ENCODE measurements at places on chromosomes 4 and X.

GRCh38 chrX:131237363-131237762, 51.7 kb downstream of the IGSF1 start:
- no peak for DNase-seq

GRCh38 chr4:184853436-184853835, 27.7 kb upstream of the ACSL1 start:
- DNase-seq = no peak

DNA sequence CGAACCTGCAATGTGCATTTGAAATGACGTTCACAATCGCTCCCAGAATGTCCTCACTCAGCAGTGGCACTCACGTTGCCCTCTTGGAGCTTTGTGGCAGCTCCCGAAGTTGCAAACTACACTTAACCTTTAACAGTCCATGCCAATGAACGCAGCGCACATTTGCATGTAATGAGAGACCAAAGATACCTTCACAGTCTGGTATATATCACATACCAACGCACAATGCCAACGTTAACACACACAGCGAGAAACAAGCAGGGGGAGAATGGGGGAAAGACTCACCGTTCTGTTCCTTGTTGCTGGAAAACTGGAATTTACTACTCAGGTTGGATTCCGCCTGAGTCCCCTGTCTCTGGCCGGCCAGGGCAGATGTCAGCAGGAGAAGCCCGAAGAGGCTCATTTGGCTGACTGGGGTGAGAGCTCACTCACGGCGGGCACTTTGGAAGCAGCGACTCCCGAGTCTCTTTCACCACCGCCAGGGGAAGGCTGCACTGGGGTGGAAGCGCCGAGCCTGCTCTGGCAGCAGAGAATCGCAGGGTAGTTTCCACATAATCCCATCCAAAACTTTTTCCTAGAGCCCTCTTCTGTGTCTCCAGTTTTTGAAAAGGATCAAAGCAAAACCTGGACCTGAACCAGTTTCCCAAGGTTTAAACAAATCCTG, 966 bp downstream of the PDGFC start:
- no peak for DNase-seq

DNA sequence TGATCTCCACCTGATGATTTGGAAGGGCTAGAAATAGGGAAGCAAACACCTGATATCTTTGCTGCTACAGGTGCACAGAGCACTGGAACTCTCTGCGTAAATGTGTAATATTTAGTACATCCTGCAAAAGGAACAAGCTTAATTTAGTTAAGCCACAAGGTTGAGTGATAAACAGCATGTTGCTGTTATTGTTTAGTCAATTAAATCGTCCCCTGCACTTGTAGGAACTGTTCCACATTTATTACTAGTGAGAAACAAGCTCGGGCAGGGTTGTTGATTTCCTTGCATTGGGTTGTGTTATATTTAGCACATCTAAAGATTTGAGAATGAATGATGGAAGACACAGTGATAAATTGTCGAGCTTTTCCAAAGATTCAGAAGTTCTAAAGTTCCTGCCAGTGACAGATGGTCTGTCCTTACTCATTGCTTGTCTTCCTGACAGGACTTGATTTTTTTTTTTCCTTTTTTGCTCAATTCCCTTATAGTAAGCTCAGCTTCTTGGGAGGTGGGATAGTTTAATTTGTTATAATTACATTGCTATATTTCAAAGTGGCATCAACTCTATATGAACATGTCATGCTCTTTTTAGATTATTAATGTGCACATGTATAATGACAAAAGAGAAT, 627.0 kb upstream of the ATOH1 start:
- DNase-seq = no peak

GRCh38 chrX:33041141-33041540, 170.2 kb downstream of the DMD start:
- no peak for DNase-seq

GRCh38 chr4:65071564-65071963, 598.7 kb downstream of the EPHA5 start:
- no peak for DNase-seq

- no peak for DNase-seq
These were observed 25.0 kb upstream of the FRMPD4 start for GRCh38 chrX:12113321-12113720.

DNA sequence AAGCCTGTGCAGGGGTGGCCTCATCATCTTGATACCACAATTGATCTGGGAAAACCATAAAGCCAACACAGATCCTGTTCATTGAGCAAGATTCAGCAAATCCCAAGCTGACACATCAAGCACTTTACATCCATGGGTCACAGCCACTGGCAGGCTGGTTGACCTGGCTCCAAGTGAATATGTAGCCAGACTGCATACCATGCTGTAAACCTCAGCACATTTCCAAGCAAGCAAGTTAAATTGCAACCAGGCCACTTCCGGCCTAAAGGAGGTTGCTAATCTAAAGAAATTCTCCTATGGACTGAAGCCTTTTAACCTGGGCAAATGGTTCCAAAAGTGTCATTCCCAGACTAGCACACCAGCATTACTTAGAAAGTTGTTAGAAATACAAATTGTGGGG, 54.4 kb upstream of the USP26 start:
- DNase-seq = no peak

DNA sequence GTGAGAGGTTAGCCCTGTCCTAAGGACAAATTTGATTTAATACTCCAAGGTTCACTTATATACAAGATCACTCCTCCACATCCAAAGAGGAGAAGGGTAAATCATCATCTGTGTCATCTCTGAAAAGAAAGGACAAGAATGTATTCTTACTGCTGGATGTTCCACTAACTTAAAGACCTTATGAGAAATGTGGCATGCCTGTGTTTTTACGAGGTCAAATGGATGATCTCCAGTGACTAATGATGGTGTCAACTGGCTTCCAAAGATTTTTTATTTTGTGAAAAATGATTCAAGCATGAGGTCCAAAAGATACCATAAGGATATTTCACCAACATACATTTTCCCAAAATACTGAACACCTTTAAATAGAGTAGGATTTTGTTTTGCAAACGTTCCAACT, 143.4 kb downstream of the PTCHD1 start:
- no peak for DNase-seq

- no peak for DNase-seq
These were observed 34.0 kb downstream of the LHFPL1 start for GRCh38 chrX:112645774-112646173.

DNA sequence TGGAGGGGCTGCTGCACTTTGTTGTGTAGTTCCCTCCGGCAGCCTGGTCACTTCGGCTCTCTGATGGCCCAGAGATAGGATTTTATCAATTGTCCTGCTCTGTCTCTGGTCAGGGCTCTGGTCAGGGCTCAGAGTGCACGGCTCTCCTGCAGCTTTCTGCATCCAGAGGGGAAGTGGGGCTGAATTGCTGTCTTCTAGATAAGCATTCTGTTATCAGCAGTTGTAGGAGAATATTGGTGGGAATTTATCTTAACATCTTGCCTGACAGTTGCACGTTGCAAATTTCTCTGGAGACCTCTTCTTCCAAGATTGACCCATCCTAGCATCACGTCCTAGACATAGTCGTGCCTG, 62.8 kb downstream of the FAM193A start:
- DNase-seq = no peak

GRCh38 chr4:129747756-129748155, 651.8 kb downstream of the C4orf33 start:
- no peak for DNase-seq

GRCh38 chrX:76127341-76127740, 45.5 kb upstream of the PBDC1 start:
- no peak for DNase-seq

GRCh38 chrX:95884186-95884585, 800.5 kb upstream of the DIAPH2 start:
- DNase-seq = no peak

- no peak for DNase-seq
These were observed 752 bp downstream of the MBTPS2 start for GRCh38 chrX:21840193-21840545.

- no peak for DNase-seq
These were observed 104.5 kb upstream of the NAP1L5 start for GRCh38 chr4:88802138-88802537.

- no peak for DNase-seq
These were observed 70.1 kb downstream of the CHST7 start for GRCh38 chrX:46643636-46644035.

- DNase-seq = no peak
These were observed 2.9 kb downstream of the KLHL15 start for GRCh38 chrX:24023972-24024669.

GRCh38 chrX:10158279-10159144, 1.7 kb downstream of the CLCN4 start:
- no peak for DNase-seq

DNA sequence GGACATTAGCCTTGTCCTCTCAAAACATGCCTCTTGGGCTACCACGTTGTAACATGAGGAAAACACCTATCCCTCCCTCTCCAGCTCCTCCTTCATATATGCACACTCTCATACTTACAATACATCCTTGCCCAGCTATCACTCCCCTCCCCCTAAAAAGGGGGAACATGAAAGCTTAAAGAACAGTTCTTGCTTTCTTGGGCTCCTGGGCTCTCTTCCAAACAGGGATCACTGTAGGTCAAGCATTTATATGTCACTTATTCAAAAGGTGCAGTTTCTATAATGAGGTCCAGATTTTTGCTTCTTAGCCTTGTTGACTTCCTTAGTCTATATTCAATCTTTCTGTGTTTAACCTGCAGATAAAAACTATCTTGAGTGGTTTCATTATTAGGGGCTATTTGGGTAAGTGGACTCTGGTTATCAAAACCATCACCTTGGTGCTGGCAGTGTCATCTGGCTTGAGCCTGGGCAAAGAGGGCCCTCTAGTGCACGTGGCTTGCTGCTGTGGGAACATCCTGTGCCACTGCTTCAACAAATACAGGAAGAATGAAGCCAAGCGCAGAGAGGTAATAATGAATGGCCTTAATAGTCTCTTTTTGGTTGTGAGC, 119.4 kb downstream of the AKAP4 start:
- no peak for DNase-seq

GRCh38 chrX:39152106-39152649, 350.9 kb downstream of the MID1IP1 start:
- no peak for DNase-seq

DNA sequence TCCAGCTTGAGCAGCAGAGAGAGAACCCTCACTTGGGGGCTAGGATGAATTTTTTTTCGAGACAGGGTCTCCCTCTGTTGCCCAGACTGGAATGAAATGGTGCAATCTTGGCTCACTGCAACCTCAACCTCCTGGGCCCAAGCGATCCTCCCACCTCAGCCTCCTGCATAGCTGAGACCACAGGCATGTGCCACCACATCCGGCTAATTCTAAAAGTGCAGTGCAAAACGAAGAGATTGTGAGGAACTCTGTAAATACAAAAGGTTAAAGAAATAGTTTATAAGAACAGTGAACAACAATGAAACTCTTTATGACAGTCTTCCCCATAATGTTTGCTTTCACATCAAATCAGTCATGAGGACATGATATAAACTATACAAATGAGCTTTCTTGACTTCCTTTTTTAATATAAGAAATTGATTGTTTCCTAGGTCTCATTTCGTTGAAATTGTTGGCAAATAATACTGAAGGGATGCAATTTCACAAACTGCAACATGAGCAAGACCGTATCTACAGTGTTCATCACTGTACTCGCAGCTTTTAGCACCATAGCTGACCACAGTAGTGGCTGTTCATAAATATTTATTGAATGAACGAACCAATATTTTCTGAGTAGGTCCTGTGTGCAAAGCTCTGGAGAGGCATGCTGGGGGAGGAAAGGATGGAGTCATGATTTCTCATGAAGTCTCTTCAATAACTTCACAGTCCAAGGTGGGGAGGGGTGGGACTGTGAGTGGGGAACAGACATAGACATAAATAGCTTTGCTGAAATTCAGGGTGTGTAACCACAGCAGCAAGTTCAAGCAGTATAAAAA, 116.1 kb downstream of the SHROOM3 start:
- no peak for DNase-seq

DNA sequence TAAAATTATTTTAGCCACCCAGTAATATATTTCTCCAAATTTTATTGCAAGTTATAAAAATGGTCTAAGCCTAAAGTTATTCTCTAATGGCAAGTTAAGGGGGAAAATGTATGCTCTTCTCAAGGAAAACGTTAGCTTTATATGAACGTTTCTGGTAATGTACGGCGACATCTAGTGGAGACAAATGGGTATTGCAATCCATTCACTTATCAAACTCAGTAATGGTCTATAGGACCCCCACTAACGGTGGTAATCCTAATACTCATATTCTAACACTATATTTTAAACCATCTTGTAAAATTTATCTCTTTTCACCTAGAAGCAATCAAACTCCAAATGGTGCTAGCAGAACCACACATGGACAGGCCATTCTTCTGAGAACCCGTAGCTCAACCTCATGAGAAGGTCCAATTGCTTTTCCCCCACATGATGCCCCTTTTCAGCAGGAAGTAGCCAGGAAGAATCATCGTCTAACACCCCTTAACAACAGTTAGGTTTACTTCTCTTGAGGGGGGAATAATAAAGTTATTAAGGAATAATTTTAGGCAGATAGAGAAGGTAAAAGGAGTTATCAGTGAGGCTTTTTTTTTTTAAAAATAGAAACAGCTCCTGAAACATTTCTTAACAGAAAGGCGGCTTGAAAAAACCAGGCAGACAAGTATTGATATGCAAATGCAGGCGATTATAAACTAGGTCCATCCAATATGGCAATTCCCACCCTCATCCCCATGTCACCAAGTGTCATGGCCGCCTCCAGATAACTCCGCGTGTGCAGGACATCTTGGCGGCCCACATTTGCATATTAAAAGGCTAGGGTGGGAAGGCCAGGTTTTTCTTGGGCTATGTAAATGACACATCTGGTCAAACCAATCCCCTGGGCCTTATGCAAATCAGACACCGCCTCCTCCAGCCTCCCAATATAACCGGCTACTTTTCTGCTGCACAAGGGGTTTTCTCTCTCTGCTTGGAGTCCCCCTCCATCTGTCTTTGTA, 35.0 kb downstream of the NUDT11 start:
- no peak for DNase-seq

GRCh38 chr4:107035819-107036583, at the start of gene DKK2:
TSS of gene DKK2 (minus strand) at chr4:107036313. CDS start at chr4:107035591, 722 bp downstream.
- DNase-seq = no peak

GRCh38 chrX:119757979-119758730, at the start of gene SOWAHD:
TSS of gene SOWAHD (plus strand) at chrX:119758588. CDS start at chrX:119758668, 80 bp downstream.
- DNase-seq = no peak

GRCh38 chr4:92236877-92237276, 66.9 kb upstream of the GRID2 start:
- no peak for DNase-seq

- no peak for DNase-seq
These were observed 176.2 kb downstream of the MID1 start for GRCh38 chrX:10444204-10444603.

DNA sequence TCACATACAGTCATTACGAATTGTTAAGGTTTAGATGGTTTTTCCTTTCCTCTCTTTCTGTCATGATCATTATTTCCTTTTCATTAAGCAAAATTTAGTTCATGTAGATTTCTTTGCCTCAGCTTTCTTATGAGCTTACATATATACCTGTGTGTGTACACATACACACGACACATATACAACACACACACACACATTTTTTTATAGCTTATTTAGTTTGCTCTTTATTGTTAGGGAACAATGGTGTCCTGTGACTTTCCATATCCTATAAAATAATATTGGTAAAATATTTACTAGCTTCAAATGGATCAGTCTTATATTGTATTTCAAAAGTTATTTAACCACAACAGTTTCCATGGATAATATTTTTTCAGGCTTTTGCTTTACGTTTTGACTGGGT, 840.7 kb downstream of the PCDH18 start:
- no peak for DNase-seq

- no peak for DNase-seq
These were observed 54.0 kb upstream of the LDB2 start for GRCh38 chr4:16952462-16952871.

- DNase-seq = peak; percentile 84
These were observed 107.3 kb downstream of the JADE1 start for GRCh38 chr4:128916832-128917231.

Data from GM12878 (cell line).